CD8-positive, alpha-beta T cell (primary cell): ENCODE measurements at places on chromosomes 5 and 9.
A peak's percentile ranks its signal among the peaks of the same experiment; 100 is the strongest.

GRCh38 chr5:96936431-96937320, 796 bp downstream of the LNPEP start:
- peak; percentile 42 for DNase-seq

GRCh38 chr5:119532637-119533036, 80.3 kb downstream of the HSD17B4 start:
- DNase-seq: no peak

- DNase-seq: no peak
These were observed 149.8 kb upstream of the FGF10 start for GRCh38 chr5:44538797-44539601.

- DNase-seq: no peak
These were observed 1.1 kb downstream of the CNOT6 start for GRCh38 chr5:180495292-180495691.

- DNase-seq: no peak
These were observed 137.7 kb downstream of the AOPEP start for GRCh38 chr9:94864196-94864595.

DNA sequence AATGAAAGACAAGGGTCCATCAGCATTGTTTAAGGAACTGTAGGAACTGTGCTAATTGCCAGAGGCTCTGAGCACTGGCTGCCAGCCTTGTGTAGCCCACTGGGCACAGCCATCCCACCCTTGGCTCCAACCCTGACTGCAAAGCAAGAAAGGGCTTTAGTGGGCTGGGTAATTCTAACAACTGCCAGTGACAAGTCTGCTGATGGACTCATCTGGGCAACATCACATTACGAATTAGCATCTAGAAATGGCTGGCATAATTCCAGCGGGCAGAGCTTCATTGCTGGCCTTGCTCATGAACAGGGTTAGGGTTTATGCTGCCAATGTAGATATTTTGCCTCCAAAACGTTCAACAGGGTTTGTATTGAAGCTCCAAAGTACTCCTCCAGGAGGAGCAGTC, 326.9 kb downstream of the ARHGEF28 start:
- no peak for DNase-seq

DNA sequence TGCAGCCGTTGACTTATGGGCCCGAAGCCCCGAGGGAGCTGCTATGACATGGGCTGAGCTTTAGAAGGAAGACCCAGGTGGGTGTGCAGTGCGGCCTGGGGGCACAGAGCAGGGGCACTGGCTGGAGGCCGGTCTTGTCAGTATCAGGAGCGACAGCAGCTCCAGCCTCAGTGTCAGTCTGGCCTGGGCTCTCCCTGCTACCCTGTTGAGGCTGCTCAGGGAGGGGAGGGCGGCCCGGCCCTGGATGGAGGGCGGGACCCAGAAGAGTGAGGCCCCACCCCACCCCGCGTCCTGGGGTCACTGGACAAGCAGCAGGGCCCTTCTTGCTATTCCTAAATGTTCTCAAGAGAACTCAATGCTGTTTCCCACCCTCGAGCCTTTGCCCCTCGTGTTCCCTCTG, 18.0 kb downstream of the GFI1B start:
- DNase-seq: no peak

DNA sequence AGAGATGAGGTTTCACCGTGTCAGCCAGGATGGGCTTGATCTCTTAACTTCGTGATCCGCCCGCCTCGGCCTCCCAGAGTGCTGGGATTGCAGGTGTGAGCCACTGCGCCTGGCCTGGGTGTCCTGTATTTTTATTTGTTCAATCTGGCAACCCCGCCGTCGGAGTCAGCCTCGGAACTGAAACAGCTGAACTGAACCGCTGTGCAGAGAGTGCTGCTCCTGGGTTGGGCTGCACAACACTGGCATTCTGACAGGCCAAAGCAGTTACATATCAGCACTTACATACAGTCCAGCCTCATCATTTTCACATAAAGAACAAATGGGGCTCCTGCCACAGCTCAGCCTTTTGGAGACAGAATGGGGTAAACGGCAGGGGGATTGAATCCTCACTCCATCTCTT, 185.6 kb downstream of the C9orf50 start:
- no peak for DNase-seq

GRCh38 chr5:113029614-113030013, 53.0 kb downstream of the DCP2 start:
- no peak for DNase-seq

DNA sequence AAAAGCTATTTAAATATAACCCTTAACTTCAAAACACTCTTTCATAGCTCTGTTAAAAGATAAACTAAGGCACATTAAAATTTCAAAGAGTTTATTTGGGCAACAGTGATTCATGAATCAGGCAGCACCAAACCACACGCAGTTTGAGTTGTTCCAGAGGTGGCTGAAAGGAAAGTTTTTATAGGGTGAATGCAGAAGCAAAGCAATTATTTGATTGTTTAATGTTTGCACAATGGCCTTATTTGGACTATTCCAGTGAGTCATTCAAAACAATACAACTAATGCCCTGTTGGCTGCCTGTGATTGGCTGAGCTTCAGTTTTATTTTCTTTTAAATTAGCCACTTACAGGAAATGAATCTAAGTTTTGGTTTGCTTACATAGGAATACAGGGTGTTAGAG, 125.3 kb downstream of the CEP120 start:
- DNase-seq: no peak

GRCh38 chr9:91162784-91163443, 198.8 kb downstream of the AUH start:
- DNase-seq: peak; percentile 28

DNA sequence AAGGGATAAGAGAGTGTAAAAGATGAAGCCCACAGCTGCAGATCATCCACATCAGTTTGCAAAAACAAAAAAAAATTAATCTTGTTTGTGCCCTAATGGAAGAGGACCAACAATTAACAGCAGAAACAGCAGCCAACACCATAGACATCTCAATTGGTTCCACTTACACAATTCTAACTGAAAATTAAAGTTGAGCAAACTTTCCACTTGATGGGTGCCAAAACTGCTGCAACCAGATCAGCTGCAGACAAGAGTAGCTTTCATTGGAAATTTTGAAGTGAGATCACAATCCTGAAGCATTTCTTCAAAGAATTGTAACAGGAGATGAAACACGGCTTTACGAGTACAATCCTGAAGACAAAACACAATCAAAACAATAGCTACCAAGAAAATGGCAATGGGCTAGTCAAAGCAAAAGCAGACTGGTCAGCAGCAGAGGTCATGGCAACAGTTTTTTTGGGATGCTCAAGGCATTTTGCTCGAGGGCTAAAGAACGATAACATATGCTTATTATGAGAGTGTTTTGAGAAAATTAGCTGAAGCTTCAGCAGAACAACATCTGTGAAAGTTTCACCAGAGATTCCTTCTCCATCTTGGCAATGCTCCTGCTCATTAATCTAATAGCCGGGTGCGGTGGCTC, 4.1 kb upstream of the RBM27 start:
- no peak for DNase-seq

- DNase-seq: no peak
These were observed 73.8 kb downstream of the RGS3 start for GRCh38 chr9:113537229-113537810.

GRCh38 chr5:57677235-57677634, 194.6 kb upstream of the ACTBL2 start:
- no peak for DNase-seq

GRCh38 chr5:150561192-150561512, 53.2 kb downstream of the NDST1 start:
- no peak for DNase-seq
